Hippocampal formation (tissue), 2 donors: ENCODE measurements at places on chromosomes 13 and 19.
A peak's percentile ranks its signal among the peaks of the same experiment; 100 is the strongest.

- DNase-seq, result no peak
Observed at GRCh38 chr13:112248862-112249592, 127.1 kb upstream of the SPACA7 start.

- no peak for DNase-seq
Observed at GRCh38 chr19:778910-779653, 18.2 kb upstream of the PTBP1 start.

DNA sequence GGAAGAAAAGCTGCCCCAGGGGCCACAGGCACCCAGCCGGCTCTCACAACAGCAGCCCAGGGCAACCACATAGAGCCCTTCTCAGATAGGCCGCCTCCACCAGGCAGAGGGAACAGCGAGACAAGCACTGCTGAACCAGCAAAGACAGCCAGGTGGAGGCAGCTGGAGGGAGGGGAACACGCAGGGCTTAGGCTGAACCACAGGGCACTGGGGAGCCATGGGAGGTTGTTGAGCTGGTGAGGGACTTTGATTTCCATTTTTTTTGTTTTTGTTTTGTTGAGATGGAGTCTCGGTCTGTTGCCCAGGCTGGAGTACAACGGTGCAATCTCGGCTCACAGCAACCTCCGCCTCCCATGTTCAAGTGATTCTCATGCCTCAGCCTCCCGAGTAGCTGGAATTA, 3.5 kb downstream of the GAMT start:
- no peak for DNase-seq

DNA sequence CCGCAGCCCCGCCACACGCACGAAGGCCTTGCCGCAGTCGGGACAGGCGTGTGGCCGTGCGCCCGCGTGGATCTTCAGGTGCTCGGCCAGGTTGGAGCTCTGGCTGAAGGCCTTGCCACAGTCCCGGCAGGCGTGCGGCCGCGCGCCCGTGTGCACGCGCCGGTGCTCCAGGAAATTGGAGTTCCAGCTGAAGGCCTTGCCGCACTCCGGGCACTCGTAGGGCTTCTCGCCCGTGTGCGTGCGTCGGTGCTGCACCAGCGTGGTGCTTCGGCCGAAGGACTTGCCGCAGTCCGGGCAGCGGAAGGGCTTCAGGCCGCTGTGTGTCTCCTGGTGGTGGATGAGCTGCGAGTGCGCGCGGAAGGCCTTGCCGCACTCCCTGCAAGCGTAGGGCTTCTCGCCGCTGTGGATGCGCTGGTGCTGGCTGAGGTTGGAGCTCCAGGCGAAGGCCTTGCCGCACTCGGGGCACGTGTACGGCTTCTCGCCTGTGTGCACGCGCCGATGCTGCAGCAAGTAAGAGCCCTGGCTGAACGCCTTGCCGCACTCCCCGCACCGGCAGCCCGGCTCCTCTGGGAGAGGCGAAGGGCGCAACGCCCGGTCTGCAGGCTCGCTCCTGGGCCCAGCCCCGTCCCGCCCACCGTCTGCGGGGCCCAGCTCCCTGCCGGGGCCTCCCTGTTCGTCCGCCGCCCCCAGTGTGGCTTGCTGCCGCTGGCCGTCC, 3.6 kb upstream of the A1BG start:
- no peak for DNase-seq

GRCh38 chr19:29497686-29498436, 27.9 kb upstream of the VSTM2B start:
- no peak for DNase-seq

DNA sequence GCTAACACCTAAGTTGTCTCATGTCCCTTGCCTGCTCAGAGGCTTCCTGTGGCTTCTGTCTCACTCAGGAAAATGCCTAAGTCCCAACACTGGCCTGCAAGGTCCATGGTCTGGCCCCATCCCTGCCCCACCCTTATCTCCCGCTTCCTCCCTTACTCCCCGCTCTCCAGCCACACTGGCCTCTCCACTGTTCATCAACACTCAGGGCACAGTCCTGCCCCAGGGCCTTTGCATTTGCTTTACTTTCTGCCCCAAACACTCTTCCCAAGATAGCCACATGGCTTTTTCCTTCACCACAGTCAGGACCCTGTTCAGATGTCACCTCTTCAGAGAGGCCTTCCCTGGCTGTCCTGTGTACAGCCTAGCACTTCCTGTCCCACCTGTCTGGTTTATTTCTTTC, 32.1 kb upstream of the IGSF23 start:
- DNase-seq, result no peak

DNA sequence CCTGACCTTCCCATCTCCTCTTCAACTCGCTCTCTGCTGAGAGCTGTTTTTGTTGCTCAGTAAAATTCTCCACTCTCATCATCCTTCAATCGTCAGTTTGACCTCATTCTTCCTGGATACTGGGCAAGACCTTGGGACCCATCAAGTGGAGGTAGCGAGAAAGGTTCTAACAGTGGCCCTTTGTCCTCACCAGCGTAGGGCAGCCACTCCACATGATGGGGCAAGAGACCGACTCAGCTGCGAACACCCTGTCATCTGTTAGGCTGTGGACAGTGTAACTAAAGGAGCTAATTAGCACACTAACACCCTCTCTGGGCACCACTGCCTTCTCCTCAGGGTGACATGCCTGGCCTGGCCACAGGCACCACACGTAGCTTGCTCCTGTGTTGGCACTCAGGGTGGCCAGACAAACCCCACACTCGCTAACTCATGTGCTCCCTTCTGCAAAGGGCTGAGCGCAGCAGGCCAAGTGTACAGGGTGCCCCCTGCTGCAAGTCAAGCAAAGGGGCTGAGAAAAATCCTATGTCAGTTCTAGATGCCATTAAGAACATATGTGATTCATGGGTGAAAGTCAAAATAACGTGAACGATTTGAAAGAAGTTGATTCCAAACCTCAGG, 1216.0 kb downstream of the SLITRK5 start:
- DNase-seq, result no peak

DNA sequence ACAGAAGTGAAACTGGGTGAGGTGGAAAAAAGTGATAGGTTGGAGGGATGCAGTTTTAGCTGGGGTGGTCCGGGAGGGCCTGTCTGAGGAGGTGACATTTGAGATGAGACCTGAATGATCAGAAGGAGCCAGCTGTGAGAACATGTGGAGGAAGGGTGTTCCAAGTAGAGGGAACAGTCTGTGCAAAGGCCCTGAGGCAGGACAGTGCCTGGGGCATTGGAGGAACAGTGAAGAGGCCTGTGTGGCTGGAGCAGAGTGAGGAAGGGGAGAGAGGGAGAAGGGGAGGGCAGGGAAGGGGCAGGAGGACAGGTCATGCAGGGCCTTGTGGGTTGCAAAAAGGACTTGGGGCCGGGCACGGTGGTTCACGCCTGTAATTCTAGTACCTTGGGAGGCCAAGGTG, 36.3 kb upstream of the PTPRS start:
- DNase-seq, result no peak

GRCh38 chr19:33678796-33679585, 57.2 kb downstream of the CHST8 start:
- no peak for DNase-seq

DNA sequence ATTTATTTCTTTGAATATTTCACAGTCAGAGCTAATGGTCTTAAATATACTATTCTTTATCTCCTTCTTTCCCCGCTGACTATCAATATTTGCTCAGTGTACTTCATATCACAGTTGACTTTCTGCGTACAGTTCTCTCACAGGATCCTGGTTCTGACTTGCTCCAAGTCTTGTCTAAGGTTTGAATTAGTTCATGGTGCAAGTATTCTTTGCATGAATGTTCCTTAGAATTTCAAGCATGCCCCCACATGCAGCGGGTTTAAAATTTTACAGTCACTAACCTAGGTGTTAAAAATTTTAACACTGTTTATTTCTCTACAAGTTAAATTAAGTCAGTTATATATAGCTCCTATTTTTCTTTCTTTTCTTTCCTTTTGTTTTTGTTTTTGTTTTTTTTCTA, 20.8 kb upstream of the KLF12 start:
- DNase-seq, result no peak

- DNase-seq, result no peak
Observed at GRCh38 chr19:18435842-18436670, 1.9 kb downstream of the ISYNA1 start.

- peak; percentile 18 for DNase-seq
Observed at GRCh38 chr13:40992678-40993518, 26.2 kb downstream of the ELF1 start.

DNA sequence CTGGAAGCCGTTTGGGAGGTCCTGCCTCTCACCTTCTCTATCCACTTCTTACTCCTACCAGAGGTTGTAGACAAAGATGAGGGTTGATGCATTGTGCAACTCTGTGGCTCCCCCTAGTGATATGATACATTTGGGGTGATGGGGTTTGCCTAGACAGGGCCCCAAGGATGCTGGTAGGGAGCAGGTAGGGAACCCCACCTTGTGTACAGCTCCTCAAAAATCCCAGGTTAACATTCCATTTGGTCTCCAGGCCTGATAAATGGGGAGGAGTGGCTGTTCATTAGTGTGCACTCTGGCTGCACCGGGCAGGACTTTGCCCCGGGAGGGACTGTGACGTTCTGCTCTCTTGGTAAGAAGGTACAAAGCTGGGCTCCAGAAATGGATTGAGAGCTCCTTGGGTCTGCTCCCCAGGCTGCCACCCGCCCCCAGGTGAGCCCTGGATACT, 19.2 kb downstream of the SIGLEC8 start:
- no peak for DNase-seq

- no peak for DNase-seq
Observed at GRCh38 chr19:32910874-32911273, 41.3 kb upstream of the SLC7A9 start.

- peak; percentile 44 for DNase-seq
Observed at GRCh38 chr13:97307882-97308624, 85.9 kb downstream of the MBNL2 start.

GRCh38 chr19:5623397-5624017, 624 bp downstream of the SAFB start:
- no peak for DNase-seq

DNA sequence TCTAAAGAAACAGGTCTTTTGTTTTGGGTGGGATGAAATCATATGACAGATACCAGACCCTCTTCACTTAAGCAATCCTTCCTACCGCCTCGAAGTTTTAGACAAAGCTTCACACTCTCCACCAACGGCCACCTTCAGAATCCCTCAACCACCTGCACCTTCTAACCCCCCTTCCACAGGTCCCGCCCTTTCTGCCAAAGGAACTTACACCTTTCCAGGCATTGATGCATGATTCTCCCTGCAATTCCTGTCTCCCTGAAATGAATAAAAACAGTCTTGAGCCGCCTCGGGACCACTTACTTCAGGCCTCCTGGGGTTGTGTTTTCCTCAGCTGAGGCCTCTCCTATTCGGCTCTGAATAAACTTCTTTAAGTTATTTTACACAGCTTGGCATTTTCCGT, 859 bp downstream of the ZNF433 start:
- no peak for DNase-seq

DNA sequence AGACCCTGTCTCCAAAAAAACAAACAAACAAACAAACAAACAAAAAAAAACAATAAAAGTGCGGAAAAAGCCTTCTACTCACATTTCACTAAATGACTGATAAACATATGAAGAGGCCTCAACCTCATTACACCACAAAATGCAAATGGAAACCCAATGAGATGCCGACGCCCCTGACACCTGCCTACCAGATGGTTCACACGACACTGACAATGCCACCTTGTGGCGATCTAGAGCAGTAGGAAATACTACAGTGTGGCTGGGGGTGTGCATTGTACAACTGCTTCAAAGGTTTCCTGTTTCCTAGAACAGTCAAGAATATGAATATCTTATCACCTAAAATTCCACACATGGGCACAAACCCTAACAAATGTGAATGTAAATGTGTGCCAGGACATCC, 14.0 kb downstream of the SCGB2B2 start:
- DNase-seq, result no peak

GRCh38 chr13:98459171-98459681, 117.7 kb downstream of the STK24 start:
- DNase-seq, result no peak

DNA sequence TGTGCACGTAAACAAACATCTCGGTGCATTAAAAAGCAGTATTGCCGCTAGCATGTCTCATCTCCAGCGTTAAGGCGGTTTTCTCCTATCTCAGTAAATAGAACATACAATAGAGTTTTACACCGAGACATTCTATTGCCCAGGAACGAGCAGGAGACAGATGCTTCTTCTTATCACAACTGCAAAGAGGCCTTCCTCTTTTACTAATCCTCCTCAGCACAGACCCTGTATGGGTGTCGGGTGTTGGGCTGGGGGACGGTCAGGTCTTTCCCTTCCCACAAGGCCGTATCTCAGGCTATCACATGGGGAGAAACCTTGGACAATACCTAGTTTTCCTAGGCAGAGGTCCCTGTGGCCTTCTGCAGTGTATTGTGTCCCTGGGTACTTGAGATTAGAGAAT, 21.2 kb downstream of the ZNF233 start:
- no peak for DNase-seq

GRCh38 chr19:3404324-3405260, 38.2 kb downstream of the NFIC start:
- peak; percentile 67 for DNase-seq

GRCh38 chr13:112715715-112716460, 26.1 kb downstream of the ATP11A start:
- DNase-seq, result no peak

GRCh38 chr19:18308051-18308947, 14.6 kb downstream of the LSM4 start:
- no peak for DNase-seq

DNA sequence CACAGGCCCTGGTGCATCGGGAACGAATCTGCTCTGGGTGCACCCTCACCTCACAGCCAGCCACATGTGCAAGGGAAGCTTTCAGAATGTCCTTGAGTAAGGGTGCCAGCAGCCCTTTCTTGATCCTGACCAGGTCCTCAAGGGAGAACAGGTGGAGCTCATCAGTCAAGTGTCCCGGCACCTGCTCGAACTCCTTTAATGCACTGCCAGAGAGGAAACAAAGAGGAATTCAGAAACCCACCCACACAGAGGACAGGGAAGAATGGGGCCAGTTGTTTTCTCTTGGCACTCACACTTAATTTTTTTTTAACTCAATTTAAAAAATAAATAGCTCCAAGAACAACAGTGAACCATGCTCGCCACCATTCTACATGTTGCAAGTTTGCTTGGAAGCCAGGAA, 41.7 kb downstream of the RUBCNL start:
- DNase-seq, result no peak

DNA sequence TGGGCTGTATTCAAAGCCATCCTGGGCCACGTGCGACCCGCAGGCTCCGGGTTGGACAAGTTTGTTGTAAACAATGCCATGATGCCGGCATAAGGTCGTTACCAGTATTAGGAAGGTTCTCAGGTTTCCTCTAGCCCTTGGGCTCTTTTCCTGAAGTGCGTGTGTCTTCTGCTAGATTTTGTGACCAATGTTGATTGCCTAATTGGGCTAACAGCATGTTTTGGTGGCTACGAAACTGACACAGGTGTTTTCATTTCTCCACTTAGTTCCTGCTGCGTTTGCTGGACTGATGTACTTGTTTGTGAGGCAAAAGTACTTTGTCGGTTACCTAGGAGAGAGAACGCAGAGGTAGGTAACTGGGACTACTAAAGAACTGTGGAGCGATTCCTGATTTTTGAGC, 20.3 kb downstream of the ALOX5AP start:
- DNase-seq, result no peak
